ENCODE measurements at places on chromosomes 7 and 10.

DNA sequence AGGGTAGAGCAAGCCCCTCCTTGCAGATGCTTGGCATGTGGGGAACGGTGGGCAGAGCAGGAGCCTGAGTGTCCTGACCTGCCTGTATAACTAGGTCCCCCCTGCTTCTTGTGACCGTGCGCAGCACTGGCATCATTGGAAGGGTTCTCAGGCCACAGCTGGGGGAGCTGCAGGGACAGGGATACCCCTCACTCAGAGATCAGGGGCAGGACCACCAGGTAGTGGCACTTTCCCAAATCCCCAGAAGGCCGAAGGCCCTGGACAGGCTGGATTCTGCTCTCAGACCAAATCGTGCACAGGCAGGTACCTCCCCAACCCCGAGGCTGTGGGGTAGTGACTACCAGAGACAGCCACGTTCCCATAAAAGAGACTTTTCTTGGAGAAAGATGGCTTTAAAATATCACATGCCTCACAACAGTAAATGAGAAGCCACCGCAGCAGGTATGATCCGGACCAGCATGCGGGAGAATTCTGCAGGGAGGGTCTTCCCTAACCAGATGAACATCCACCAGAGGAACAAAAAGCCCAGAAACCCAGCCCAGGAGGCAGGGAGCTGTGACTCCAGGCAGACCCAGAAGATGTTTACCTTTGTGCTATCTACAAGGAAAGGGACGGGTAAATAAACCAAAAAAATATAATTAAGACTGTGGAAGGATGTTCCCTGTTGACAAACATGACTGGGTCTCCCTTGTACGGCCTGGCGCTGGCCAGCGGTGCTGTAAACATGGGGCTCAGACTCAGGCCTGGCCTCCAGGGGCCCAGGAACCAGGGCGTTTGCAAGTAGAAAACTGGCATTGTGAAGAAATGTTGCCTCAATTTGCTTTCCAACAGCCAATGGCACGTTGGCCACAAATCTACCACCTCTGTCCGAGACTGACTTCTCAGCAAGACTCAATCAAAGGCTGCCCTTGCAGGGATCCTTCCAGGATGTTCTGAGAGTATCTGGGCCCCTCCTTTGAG lies 180.0 kb downstream of the TNS3 start:
- no peak for DNase-seq

GRCh38 chr7:155644971-155645509 lies 579 bp downstream of the RBM33 start:
- peak; percentile 37 for DNase-seq

DNA sequence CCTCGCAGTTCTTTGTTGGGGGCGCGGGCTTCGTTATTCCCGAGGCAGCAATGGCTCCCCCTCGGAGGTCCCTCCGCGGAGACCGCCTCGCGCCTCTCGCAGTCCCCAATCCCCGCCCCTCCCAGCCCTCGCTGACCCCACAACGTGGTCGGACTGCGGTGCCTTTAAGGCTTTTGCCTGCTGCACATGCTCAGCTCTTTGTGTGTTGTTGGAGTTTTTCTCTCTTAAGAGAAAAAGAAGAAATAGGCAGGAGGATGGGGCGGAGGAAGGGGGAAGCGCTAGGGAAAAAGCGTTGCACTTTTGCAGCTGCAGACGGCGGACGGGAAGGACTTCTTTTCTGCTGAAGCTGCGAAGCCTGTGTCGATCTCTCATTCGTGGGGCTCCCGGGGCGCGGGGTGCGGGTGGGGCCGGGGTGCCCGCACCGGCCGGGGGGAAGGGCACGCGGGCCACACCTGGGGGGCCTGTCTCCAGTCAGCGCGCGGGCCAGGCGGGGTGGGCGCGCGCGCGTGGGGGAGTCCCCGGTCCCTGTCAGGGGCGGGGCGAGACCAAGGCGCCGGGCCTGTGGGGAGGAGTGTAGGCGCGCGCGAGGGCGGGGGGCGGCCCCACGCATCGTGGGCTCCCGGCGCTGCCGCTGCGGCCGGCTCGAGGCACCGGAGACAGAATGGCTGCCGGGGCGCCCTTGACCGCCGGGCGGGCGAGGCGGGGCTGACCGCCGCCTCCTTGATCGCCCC lies 445 bp upstream of the ATRNL1 start:
- peak; percentile 6 for DNase-seq

- no peak for DNase-seq
Measured at GRCh38 chr7:64407148-64407547, 93.4 kb downstream of the ZNF736 start.

DNA sequence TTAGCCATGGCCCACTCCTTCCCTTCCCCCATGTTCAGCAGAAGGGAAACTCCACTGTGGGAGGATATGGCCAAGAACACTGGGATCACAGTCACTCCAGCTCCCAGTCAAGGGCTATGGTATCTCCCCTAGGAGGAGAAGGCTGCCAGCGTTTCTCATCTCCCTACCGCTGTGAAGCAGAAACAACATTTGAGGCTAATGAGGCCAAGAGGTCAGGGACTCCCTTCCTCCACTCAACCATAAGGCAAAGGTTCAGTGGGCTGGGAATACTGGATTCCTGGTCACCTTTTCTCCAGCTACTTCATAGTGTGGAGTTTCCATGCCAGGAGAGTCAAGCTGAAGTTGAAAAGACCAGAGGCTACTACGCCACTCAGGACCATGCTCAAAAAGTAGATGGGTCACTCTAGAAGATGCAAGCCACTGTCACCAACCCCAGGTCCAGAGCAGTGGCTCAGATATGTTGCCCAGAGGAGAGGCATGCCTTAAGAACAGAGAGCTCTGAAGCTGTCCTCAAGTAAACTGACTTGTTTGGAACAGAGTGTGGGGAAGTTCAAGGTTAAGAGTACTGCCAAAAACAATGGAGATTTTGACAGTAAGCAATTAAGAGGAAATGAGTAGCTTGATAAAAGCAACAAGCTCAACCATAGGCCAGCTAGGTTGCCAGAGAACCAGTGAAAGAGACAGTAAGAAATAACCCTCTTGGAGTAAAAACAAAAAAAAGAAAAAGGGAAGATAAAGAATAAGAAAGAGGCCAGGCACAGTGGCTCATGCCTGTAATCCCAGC lies 3.8 kb upstream of the TMEM140 start:
- no peak for DNase-seq

DNA sequence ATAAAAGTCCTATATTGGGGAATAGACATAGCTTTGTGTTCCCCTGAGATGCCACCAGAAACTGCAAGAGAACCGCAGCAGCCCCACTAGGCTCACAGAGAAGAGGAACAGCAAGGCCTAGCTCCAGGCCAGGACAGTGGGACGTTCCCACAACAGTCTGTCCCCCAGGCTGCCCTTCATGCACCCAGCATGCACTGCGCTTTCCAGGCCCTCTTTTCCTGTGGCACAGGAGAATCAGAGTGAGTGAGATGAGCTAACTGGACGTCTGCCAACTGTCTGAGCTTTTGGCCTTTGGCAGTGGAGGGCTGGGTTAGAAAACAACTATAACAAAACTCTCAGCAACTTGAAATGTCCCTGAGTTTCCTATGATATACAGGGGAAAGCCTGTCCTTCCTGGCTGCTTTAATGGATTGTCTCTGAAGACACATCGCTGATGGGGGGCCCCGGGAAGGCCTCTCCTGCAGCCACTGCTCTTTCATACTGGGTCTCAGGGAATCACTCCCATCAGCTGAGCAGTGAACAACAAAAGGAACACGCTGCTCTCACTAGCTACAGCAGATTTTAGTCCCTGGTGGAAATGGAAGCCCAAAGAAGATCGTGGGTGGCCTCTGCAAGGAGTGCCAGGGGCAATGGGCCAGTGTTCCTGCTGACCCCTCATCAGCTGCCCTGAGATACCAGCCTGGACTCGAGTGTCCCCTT lies 53.5 kb downstream of the PODXL start:
- DNase-seq, result peak; percentile 41

- DNase-seq, result no peak
Measured at GRCh38 chr7:52507546-52508255, 527.7 kb upstream of the POM121L12 start.

GRCh38 chr10:127997937-127998336 lies 91.0 kb downstream of the PTPRE start:
- no peak for DNase-seq

DNA sequence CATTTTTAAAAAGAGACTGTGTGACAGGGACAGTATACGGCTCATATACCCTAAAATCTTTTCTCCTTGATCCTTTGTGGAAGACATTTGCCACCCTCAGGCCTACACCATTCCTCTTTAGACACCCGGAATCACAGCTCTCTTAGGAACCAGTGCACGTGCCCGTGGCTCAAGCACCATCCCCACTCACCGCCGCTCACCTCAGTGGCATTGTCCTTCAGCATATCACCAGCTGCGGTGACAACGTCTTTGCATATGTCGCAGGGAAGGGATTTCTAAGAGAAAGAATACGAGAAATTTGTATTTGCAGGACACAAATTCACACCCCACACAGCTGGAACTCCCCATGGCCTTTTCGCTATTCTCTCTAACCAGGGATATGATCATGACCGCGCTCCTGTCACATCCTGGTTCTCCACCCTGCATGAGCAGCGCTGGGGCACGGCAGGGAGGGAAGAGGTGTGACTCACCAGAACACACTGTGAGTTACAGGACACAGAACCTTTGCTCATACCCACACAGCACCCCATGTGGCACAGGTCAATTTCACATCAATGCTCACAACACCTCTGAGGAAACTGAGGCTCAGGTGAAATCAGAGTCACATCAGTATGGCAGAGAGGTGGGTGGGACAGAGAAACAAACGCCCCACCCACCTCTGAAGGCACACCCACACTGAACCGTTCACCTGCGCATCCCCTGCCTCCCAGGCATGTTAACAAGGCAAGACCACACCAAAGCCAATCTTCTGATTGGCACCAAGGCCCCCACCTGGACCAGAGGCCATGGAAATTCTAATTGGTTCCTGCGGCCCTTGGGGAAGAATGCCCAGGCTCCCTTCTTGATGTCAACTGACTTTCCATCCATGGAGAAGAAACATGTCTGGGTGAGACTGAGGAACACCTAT lies 19.2 kb downstream of the PSAP start:
- DNase-seq, result no peak

DNA sequence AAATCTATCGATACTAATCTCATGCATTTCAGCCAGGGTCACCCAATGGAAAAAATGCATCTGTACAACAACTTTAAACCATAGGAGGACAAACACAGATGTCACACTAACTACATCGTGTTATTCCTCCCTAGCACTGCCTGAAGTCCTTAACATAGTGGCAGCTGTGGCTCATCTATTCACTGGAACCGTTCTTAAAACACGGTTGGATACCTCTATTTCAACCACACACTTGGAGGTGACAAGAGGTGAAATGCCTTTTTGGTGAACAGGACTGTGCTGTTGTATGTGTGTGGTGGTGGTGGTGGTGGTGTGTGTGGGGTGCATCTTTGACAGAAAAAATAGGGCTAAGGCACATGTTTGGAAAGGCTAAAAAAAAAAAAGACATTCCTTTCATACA lies 93.1 kb downstream of the NRP1 start:
- no peak for DNase-seq

DNA sequence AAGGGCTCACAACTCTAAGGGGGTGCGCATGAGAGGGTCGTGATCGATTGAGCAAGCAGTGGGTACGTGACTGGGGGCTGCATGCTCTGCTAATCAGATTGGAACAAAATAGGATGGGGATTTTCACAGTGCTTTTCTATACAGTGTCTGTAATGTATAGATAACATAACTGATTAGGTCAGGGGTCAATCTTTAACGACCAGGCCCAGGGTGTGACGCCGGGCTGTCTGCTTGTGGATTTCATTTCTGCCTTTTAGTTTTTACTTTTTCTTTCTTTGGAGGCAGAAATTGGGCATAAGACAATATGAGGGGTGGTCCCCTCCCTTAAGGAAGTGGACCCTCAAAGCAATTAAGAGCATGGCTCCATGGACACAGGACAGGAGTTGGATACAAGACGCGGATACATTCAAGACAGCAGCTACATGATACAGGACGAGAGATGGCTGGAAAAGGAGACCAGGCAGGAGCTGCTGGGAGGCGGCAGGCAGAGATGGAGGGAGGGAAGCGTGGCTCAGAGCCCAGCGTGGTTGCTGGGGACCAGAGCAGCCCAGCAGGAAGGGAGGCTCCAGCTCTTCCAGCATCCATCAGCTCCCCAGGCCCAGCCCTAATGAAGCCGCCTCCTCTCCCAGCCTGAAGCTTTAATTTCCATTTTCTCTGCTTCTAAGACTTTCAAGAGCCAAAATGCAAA lies 31.6 kb downstream of the GSDME start:
- DNase-seq, result no peak

GRCh38 chr7:46604241-46604661 lies 683.2 kb upstream of the IGFBP3 start:
- DNase-seq, result no peak

DNA sequence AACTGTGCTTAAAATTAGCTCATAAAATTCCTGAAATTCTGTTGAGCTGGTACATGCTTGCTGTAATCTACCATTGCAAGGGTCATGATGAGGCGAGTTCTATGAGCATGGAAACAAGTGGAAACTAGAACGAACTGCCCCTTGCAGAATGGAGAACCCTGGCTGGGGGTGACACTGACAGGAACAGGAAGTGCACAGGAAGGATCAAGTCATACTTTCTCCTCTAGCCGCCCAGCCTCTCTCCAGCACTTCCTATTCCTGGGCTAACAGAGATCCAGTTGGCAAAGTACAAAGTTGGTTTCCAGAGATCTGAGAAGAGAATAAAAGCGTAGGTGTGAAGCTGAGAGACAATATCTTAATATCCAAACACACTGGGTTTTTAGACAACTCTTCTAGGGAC lies 414.2 kb upstream of the PODXL start:
- no peak for DNase-seq
